Femur (tissue), 1 donor: ENCODE measurements at places on chromosomes 13 and 19.

- no peak for DNase-seq
Observed at GRCh38 chr13:65456150-65456912, 1773.8 kb downstream of the PCDH9 start.

GRCh38 chr19:5138606-5139582 lies 170.0 kb downstream of the KDM4B start:
- peak; percentile 86 for DNase-seq

GRCh38 chr13:110874508-110874960 lies 40.3 kb downstream of the ANKRD10 start:
- peak; percentile 92 for DNase-seq

DNA sequence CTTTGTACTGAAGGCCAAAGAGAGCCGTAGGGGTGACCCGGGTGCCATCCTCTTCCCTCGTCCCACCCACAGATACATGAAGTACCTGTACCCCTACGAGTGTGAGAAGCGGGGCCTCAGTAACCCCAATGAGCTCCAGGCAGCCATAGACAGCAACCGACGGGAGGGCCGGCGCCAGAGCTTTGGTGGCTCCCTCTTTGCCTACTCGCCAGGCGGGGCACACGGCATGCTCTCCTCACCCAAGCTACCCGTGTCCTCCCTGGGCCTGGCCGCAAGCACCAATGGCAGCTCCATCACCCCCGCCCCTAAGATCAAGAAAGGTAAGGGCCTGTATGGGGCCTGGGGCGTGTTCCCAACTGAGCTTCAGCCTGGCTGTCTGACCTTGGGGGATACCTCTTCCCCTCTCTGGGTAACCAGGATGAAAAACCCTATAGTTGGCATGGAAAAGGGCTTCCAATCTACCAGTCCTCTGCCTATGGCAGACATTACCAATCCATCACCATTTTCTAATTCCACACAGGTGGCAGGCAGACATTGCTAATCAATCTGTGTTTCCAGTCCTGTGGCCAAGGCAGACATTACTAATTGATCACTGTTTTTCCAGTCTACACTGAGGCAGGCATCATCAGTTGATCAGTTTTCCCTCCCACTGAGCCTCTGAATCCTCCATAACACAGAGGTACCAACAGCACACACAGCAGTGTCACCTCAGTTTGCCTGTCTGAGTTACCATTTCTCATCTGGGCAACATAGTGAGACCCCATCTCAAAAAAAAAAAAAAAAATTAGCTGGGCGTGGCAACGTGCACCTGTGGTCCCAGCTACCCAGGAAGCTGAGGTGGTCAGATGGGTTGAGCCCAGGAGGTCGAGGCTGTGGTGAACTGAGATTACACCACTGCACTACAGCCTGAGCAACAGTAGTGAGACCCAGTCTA lies 19.1 kb upstream of the WDR18 start:
- DNase-seq: no peak

GRCh38 chr13:72960541-72960940 lies 98.3 kb upstream of the KLF5 start:
- DNase-seq: no peak

GRCh38 chr13:79490824-79491223 lies 9.9 kb downstream of the NDFIP2 start:
- DNase-seq: no peak

DNA sequence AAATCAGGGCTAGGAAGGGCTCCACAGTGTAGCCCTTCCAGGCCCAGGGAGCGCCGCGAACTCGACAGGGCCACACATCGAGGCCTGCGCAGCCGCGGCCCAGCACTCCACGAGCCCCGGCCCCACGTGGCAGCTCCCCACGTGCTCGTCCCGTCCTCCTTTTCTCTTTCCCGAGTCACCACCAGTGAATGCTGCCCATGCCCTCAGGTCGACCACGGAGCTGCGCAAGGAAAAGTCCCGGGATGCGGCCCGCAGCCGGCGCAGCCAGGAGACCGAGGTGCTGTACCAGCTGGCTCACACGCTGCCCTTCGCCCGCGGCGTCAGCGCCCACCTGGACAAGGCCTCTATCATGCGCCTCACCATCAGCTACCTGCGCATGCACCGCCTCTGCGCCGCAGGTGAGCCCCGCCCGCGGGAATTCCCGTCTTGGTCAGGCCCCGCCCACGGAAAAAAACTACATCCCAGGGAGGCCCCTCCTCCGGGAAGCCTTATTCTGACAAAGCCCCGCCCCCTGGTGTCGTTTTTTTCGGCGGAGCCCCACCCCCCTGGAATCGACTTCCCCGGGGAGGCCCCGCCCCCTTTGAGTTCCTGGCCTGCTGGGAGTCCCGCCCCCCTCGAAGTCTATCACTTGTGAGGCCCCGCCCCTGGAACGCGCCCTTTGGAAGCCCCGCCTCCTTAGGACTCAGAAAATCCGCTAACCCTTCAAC lies 7.0 kb downstream of the HIF3A start:
- DNase-seq: peak; percentile 81

GRCh38 chr13:81757348-81757970 lies 1416.5 kb upstream of the SPRY2 start:
- no peak for DNase-seq

DNA sequence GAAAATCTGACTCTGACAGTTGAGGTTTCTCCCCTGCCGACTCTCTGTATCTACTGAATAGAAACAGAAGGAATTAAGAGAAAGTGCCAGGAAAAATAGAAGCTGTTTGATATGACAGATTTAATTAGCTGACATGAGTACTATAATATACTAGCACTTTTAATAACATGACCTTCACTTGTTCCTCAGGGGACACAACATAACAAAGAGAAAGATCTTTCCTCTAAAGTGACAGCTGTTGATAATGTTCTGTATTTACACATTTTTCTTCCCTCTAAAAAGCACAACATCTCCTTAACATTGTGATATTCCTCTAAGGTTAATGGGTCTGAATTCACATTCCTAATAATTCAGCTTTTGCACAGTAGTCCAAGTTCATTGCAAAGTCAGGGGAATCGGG lies 1136.0 kb downstream of the PCDH17 start:
- DNase-seq: no peak

DNA sequence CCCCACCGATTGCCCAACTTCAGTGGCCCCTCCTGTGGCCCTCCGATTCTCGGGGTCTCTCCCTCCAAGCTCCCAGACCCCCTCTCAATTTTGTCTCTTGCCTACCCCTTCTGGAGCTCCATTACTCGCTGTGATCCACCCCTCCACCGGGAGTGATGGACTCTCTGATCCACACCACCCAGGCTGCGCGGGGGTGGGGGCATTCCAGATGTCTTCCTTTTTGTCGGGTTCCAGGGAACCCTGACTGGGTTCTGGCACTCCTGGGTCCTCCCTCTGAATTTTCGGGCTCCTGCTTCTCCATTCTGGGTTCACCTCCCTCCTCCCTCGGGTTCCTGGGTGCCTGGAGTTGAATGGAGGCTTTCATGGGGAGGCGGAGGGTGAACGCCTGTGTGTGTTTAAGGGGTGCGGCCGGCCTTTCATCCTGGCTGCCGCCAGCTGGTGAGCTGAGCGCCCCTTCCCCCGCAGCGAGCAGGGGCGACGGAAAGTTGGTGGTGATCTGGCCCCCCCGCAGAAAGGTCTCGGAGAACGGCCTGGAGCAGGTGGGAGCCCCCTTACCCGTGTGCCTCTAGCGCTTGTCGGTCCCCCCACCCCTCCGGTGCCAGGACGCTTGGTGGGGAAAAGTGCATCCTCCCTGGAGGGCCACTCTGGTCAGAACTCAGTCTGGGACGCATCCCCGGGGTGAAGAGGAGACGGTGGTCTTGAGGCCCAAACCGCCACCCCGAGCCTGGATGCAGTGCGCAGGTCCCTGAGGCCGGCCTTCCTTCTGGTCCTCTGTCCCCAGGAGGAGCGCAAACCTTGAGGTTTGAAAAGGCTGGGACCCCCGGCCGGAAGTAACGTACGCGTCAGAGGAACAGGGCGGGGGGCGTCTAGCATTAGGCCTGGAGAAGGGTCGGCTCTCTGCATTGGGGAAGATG lies 1.6 kb downstream of the MISP3 start:
- DNase-seq: no peak

DNA sequence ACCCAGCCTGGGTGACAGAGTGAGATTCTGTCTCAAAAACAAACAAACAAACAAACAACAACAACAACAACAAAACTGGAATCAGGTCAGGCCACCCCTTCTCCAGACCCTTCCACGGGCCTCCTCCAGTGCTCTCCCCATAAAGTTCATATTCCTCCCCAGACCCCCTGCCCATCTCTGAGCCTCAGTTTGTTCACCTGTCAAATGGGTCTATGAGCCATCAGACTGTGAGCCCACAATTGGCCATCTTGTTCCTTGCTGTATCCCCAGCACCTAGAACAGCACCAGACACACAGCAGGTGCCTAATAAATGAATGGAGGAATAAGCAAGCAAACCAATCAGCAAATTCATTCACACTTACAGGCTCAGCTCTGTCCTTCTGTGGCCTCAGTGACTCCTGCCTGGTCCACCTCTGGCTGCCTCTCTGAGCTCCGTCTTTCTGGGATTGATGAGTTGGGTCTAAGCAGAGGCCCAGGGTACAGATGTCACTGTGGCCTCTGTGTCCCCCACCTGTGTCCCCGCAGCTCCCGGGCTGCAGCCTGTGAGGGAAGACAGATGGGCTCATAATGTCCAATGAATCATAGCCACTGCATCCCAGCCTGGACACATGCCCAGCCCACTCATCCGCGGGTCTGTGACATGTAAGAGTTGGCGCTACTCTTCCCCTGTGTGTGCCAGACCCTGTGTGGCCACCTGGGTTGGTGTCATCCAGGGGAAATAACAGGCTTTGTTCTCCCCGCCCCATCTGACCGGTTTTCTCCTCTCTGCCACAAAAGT lies 19.6 kb upstream of the PTPRS start:
- no peak for DNase-seq

GRCh38 chr19:32171719-32172151 lies 173.7 kb upstream of the ZNF507 start:
- DNase-seq: no peak

- no peak for DNase-seq
Observed at GRCh38 chr19:10107254-10107653, 1.1 kb downstream of the PPAN start.

DNA sequence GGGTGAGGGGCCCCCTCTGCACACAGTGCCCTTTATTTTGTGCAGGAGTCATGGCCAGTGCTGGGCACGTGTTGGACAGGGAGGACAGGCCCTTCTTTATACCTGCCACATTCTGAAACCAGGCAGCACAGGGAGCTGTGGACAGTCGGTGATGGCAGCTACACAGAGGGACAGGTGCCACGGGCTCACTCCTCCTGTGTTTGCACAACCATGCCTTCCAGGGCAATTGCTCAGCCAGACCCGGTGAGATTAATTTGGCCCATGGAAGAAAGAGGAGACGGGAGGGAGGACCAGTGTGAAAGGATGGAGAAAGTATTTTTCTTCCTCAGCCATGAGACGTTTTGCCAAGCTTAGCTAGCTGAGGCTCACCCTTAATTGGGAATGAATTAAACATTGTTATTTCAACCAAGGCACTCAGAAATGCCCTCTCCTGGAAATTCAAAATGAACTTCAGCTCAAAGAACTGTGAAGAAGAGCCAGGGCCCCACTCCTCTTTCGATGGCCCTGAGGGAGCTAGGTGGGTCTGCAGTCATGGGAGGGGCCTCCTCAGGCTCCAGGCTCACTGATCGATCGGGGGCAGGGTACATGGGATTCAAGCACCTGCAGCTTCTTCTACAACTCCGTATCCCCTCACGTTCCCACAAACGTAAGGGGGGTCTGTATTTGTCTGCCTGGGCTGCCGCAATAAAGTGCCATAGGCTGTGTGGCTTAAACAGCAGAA lies 41.2 kb downstream of the SHISA2 start:
- DNase-seq: no peak

GRCh38 chr19:39996218-39996810 lies 546 bp upstream of the ZNF546 start:
- peak; percentile 54 for DNase-seq

- no peak for DNase-seq
Observed at GRCh38 chr13:99129050-99129449, 71.6 kb upstream of the UBAC2 start.

GRCh38 chr13:39410096-39410901 lies 192.7 kb downstream of the LHFPL6 start:
- no peak for DNase-seq

- DNase-seq: no peak
Observed at GRCh38 chr13:111627596-111627995, 307.2 kb downstream of the TEX29 start.

GRCh38 chr19:5822181-5822844 lies 17.2 kb downstream of the FUT6 start:
- no peak for DNase-seq

GRCh38 chr13:33509642-33510229 lies 224.2 kb upstream of the STARD13 start:
- peak; percentile 36 for DNase-seq
